Stimulated activated CD8-positive, alpha-beta memory T cell treated with anti-CD3 and anti-CD28 coated beads, Interleukin-4, amount 100 ng/mL, for 1 hour (primary cell): ENCODE measurements at places on chromosomes 4 and X.

DNA sequence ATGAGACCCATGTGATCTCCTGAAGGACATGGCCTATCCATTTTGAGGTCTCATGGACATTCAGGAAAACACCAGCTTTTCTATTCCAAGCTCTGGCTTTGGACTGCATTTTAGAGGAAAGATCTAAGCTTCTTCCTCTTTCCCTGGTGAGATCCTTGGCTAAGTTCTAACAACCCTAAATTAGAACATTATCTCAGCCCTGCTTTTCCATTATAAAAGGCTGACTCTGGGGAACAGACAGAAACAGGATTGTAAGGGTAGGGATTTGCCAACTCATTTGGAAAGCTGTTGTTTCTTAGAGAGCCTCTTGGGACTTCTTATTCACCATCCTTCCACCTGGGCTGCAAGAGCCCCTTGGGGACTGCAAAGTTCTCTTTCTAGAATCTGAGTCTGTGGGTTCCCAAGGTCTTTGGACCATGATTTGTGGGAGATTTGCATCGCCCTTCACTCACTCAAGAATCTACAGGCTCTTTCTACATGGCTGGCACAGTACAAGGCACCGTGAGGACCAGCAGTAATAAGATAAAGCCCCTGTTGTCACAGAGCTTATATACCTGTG is 146.9 kb downstream of the FNIP2 start:
- no peak for DNase-seq

DNA sequence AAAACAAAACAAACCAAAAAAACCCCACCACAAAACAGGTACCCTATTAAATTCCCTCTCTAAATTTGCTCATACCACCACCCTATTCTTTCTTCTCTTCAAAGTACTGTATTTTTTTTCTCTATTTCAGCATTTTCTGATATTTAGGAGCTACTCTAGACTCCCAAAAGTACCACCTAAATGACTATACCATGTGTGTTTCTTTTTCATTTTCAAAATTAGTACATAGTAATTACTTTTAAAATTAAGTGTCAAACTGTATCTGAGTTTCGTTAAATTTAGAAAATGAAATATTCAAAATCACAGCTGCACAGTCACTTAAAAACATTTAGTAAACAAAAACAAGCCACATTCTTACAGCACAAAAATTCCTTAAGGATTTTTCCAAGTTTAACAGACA is 161.7 kb downstream of the FBXW7 start:
- DNase-seq: no peak

- no peak for DNase-seq
These were observed 394.6 kb downstream of the SPOCK3 start for GRCh38 chr4:166839615-166840251.

- DNase-seq: no peak
These were observed 141.6 kb downstream of the KCNIP4 start for GRCh38 chr4:21806991-21807390.

DNA sequence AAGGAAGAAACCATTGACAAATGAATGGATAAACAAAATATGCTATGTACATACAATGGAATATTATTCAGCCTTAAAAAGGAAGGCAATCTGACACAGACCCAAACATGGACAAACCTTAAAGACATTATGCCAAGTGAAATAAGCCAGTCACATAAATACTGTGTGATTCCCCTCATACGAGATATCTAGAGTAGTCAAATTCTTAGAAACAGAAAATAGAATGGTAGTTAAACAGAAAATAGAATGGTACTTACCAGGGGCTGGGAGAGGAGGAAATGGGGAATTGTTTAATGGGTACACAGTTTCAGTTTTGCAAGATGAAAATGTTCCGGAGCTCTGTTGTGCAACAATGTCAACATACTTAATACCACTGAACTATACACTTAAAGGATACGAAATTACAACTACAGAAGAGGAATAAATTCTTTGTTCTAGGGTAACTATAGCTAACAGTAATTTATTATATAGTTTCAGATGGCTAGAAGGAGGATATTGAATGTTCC is 47.8 kb upstream of the DUSP21 start:
- no peak for DNase-seq

GRCh38 chrX:136759968-136760367 is 20.8 kb downstream of the ARHGEF6 start:
- no peak for DNase-seq

DNA sequence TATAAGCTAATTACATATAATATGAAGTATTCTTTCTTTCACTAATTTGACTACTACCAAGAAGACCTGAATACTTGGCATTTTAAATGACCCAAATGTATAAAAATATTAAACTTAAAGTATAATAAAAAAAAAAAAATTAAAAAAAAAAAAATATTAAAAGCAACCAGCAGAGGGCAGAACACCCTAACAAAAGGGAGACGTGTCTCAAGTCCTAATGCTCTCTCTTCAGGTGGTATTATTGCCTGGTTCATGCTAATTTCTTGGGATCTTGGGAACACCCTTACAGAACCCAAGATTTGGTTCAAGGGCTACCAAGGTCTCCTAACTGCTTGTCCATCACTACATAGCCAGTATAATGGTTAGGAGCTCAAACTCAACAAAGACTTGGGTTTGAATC is 754.8 kb downstream of the RAB28 start:
- no peak for DNase-seq
